ENCODE measurements at places on chromosomes 2 and 18. TPM values are rescaled to one million over a fixed set of nuclear protein-coding genes. Genes with fewer than 3 reads are reported as not detected.

Gene SPP2
- total RNA-seq: not detected

Gene PRADC1
- total RNA-seq: 12.5 TPM

Gene ABHD1
- 0.46 TPM for total RNA-seq

Gene PLA2R1
- total RNA-seq: 7.2 TPM

Gene NOL4
- 71.3 TPM for total RNA-seq

Gene BOLL
- total RNA-seq: 1.4 TPM

All from diencephalon (tissue), 1 donor.